ENCODE measurements at places on chromosomes 5 and 9.

DNA sequence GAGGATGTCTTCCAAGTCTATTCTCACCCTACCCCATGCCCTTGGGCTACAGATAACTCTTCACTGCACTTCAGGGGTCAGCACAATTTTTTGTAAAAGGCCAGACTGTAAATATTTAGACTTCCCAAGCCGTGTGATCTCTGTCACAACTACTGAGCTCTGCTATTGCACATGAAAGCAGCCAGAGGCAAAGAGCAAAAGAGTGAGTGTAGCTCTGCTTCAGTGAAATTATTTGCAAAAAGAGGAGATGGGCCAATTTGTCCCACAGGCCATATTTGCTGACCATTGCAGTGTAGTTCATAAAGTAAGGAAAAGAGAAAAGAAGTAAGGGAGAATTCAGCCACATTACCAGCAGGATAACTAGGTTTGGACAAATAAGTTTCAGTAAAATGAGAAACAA is 7.0 kb upstream of the MOCS2 start:
- DNase-seq = no peak

- no peak for DNase-seq
Measured at GRCh38 chr9:69500896-69501295, 171.3 kb downstream of the APBA1 start.

DNA sequence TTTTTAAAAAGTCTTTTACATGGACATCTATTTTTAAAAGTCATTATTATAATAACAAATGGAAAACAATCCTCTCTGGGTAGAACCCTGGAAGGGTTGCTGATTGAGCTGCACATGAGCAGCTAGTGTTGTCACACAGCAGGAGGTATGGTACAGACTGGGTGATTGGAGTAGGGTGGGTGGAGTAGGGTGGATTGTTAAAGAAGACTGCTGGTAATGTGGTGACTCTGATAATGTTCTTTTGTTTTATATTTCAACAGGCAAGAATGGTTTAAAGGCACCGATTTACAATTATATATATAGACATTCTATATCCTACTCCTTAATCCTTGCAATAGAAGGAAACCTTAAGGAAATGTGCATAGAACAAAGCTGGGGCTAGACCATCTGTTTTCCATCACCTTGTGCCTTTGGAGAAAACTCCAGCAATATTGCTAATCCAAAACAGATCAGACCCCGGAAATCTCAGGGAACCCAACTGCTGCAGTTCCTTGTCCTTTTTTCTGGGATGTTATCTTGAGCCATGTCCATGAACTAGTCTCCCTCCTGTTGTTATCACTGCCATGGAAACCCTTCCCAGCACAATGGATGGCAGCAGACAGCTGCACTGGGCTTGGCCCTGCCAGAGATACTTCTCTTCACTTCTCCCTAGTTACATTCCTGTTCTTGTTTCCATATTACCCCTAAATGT is 129.7 kb downstream of the YIPF5 start:
- peak; percentile 24 for DNase-seq

DNA sequence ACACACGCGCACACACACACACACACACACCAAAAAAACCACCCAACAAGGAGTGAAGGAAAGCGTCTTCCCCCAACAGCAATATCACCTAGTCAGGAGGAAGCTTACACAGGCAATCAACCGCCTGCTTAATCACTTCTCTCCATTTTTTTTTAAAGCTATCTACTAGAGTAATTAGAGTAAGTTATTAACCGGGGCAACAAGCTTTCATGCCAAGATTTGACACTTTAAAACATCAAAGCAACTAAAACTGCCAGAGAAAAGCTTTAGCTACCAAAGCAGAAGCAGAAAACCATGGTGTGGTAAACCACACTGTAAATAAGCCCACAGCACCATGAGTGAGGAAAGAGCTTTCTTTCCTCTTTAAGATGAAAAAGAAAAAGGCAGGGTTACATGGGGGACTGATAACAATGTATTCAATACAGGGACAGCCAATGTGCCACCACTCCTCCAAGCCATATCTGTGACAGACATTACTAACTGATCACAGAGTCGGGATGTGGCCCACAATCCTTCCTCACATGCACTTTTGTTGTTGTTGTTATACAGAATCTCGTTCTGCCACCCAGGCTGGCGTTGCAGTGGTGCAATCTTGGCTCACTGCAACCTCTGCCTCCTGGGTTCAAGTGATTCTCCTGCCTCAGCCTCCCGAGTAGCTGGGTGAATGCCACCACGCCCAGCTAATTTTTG is 282.1 kb downstream of the CRB2 start:
- DNase-seq = no peak

DNA sequence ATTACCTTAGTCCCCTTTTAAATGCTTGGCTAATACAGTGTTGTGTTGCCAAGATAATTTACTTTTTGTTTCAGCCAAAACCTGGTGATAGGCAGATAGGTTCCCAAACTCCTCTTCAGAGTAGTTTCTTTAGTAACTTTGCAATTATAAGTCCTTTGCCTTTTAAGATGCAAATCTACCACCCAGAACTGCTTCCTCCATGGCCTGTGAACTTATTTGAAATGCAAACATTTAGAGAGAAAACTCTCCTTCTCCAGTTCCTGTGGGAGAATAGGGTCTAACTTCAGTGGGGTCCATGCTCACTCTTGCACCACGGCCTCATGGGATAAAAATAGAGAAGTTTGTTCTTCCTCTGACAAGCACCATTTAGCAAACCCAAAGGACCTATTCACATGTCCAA is 1955.4 kb upstream of the CDH6 start:
- no peak for DNase-seq
